Gastroesophageal sphincter (tissue), 4 donors: ENCODE measurements at places on chromosomes 7 and 10. TPM values are rescaled to one million over a fixed set of nuclear protein-coding genes. Genes with fewer than 3 reads are reported as not detected.

The ACBD7 gene
- total RNA-seq, result not detected

The ARMC3 gene
- not detected for total RNA-seq

- peaks cover 22% of the 10 kb centered on the region for H3K36me3 ChIP-seq
- H3K4me1 ChIP-seq, result peaks cover 51% of the 10 kb centered on the region
- H3K27me3 ChIP-seq, result no peaks in the 10 kb centered on the region
- ATAC-seq, result no peak
Measured at GRCh38 chr10:86712317-86712707, 44.0 kb downstream of the LDB3 start.

GRCh38 chr7:49244543-49244942 is 320.2 kb downstream of the CDC14C start:
- no peak for ATAC-seq
- H3K4me3 ChIP-seq, result no peak overlapping the region
- H3K36me3 ChIP-seq, result no peaks in the 10 kb centered on the region
